ENCODE measurements at places on chromosomes 13 and 19.

DNA sequence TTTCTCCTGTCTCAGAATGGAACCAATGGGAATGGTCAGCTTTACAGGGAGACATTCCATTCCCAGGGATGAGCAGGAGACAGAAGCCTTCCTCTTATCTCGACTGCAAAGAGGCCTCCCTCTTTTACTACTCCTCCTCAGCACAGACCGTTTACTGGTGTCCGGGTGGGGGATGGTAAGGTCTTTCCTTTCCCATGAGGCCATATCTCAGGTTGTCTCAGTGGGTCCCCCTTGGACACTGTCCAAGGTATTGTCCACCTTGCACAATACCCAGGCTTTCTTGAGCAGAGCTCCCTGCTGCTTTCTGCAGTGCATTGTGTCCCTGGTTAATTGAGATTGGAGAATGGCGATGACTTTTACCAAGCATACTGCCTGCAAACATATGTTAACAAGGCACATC is 7.5 kb upstream of the ZNF808 start:
- DNase-seq, result no peak

DNA sequence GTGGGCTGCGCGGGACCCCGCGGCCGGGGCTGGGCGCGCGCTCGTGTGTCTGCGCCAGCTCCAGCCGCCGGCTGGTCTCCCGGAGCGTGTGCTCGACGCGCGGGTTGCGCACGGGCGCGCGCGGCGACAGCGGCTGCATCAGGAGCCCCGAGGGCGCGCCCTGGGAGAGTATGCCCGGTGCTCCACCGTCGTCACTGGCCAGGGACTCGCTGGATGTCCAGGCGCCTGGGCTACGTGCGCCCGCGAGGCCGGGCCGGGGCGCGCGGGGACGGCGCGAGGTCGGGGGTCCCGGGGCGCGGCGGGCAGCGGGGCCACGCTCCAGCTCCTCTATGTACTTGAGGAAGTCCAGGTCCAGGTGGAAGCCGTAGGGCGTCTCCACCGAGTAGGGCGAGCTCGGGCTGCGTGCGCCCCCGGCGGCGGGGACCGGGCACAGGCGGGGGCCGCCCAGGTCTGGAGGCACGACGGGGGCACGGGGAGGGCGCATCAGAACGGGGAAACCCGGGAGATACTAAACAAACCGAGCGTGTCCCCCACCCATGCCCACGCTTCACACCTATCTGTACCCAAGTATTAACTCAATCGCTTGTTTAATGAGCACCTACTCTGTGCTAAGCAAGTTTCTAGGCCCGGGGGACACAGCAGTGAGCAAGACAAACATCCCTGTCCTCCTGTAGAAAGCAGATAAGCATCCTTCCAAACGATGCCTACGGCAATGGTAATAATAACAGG is 7.6 kb downstream of the KANK3 start:
- no peak for DNase-seq

DNA sequence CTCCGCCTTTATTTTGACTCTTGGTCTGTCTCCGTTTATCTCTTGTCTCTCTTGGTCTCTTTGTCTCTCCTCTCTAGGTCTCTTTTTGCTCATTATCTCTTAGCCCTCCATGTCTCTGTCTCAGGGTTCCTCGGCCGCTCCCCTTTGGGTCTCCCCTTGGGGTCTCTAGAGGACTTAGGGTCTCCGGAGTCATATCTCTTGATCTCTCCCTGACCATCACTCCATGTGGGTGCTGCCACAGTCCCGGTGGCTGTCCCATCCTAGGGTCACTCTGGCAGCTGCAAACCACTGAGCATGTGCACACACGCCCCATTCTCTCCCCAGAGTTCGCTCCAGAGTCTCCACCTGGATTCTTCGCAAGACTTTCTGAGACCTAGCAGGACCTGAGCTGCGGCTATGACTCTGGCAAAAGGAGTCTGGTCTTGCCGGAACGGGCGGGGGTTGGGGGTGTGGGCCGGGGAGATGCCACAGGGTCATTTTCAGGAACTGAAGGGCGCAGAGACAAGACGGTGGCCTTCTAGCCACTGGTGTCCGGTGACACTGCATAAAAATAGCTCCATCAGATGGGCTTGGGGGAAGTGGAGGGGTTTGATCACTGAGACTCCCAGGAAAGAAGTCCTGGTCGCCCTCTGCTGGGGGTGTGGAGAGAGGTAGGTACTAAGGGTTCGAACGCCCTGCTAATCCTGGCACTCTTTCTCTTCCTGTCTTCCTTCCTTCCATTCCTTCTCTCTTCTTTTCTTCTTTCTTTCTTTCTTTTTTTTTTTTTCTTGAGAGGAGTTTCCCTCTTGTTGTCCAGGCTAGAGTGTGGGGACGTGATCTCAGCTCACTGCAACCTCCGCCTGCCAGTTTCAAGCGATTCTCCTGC is 1.2 kb upstream of the KCNA7 start:
- DNase-seq, result no peak

- DNase-seq, result no peak
Observed at GRCh38 chr19:13189600-13189999, 39.4 kb downstream of the IER2 start.

- no peak for DNase-seq
Observed at GRCh38 chr13:44053208-44053607, 173.5 kb downstream of the LACC1 start.

DNA sequence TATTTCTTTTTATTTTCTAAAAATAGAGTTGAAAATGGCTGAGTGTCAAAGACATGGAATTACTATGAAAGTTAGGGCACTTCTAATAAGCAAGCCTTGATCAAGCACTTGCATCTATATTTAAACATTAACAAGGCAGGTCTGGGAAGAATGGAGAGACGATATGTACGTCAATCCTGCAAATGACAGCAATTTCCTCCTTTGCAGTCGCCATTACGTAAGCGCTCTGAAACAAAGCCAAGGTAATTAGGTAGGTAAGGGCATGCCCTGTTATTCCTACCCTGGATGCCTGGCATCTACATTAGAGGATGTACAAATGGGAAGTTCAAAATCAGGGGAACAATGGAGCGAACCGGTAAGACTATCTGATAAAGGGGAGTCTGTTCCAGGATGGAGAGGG is 664.0 kb upstream of the ARGLU1 start:
- no peak for DNase-seq

- no peak for DNase-seq
Observed at GRCh38 chr13:95222733-95223018, 78.6 kb downstream of the ABCC4 start.

DNA sequence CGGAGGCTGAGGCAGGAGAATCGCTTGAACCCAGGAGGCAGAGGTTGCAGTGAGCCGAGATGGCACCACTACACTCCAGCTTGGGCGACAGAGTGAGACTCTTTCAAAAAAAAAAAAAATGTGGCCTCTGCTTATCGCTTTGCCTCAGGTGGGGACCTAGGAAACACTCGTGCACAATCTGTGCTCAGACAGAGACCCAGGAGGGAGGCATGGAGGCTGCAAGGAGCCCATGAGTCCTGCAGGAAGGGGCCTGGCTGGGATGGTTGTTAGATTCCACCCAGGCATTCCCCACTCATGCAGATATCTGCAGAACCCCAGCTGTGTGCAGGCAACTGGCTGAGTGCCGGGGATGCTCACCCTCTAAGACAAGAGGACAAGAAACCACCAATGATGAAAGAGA is 43.8 kb upstream of the C19orf12 start:
- DNase-seq, result no peak

DNA sequence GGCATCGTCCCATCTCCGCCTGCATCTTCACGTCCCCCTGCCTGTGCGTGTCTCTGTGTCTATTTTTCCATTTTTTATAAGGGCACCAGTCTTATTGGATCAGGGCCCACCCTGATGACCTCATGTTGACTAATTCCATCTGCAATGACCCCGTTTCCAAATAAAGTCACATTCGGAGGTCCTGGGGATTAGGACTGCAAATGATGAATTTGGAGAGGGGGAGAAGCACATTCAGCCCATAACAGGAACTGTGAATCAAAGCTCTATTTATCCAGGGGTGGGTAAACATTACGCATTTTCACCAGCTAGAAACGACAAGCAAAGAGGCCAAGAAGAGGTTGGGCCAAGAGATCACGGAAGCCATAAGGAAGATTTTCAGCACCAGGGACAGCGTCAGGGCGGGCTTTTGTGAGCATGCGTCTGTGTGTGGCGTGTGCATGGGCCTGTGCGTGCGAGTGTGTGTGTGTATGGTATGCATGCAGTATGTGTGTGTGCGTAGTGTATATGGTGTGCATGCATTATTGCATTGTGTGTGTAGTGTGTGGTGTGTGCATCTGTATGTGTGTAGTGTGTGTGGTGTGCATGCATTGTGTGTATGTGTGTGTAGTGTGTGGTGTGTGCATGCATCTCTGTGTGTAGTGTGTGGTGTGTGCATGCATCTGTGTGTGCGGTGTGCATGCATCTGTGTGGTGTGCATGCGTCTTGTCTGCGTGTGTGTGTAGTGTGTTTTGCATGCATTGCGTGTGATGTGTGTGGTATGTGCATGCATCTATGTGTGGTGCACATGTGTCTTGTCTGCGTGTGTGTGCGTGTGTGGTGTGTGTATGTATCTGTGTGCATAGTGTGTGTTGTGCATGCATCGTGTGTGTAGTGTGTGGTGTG is 19.6 kb downstream of the CELF5 start:
- no peak for DNase-seq

All from caudate nucleus (tissue), 63 donors.